ENCODE measurements at places on chromosomes 16 and 17.
A peak's percentile ranks its signal among the peaks of the same experiment; 100 is the strongest.

DNA sequence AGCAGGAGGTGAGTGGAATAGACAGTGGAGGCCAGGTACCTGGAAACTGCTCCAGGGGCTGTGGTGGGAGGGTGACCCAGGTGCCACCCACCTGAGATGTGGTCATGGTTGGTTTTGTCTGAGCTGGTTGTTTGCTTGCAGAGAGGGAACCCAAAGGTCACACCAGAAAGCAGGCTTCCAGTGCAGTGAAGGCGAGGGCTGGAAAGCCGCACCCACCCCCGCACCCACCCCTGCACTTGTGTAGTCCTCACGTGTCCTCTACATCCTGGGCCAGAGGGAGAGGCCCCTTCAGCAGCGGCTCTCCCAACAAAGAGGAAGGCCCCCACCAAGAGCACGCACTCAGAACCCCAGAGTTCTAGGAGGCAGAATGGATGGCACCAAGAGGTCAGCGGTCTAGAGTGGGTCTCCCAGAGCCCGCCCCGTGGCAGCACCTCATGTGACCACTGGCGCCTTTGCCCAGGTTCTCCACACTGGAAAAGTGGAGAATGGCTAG lies 92.6 kb upstream of the CBX4 start:
- no peak for DNase-seq

- DNase-seq = peak; percentile 61
Observed at GRCh38 chr17:41894791-41895331, 23.9 kb downstream of the ACLY start.

DNA sequence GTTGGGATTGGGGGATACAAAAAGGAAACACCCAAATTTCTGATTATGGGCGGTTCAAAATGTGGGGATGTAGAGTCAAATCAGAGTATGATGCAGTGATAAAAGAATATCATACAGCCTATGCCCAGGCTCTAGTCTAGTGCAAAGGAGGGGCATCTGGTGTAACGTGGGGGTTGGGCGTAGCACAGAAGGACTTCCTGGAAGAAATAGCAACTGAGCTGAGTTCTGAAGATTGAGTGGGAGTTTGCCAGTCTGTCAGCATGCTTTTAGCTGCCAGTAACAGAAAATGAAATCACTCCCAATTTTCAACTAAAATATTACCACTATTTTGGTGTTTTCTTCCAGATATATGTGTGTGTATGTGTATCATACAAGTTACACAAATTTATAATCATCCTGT lies 196.9 kb downstream of the SPECC1 start:
- no peak for DNase-seq

DNA sequence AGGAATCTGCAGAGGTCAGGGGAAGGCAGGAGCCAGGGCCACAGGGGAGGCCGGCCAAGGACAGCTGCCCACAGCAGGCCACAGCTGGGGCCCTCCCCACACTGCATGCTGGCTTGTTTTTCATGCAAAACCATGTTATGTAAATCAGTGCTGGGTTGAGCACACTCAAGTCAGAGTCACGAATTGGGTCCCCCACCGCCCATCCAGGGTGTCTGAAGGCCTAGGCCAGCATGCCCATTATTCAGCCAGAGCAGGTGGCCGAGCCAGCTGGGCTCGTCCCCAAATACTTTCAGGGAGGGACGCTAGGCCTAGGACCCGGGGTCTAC lies 51.2 kb upstream of the TOB1 start:
- DNase-seq = no peak

GRCh38 chr17:79087428-79088143 lies 13.0 kb downstream of the ENGASE start:
- no peak for DNase-seq

GRCh38 chr16:57859331-57859730 lies 57.0 kb upstream of the KIFC3 start:
- no peak for DNase-seq

DNA sequence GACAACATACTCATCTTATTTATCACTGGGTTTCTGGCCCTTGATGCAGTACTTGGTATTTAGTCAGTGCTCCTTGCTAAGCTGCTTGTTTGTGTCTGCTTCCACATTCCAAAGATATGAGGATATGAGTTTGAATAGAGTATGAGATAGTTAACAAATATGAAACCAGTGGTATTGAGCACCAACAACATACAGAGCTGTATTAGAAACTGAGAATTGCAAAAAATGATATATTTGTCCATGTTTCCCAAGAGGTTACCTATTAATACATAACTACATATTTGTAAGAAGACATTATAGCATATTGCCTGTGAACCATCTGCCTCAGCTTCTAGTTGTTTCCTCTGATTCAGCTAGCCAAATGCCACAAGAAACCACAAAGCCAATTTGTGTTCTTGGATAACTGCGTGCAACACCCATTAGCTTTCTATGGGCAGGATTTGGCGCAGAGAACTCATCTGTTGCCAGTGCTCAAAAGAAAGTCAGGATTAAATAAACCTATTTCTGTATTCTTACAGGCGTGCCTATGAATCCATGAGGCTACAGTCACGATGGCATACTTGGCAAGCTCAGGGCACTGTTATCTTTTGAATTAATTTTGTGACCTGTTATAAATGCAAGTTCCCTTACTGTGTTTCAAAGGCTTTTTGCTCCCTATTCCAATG lies 194.4 kb downstream of the MAP2K6 start:
- peak; percentile 96 for DNase-seq

GRCh38 chr16:2585651-2586081 lies 47.8 kb downstream of the PDPK1 start:
- DNase-seq = no peak

DNA sequence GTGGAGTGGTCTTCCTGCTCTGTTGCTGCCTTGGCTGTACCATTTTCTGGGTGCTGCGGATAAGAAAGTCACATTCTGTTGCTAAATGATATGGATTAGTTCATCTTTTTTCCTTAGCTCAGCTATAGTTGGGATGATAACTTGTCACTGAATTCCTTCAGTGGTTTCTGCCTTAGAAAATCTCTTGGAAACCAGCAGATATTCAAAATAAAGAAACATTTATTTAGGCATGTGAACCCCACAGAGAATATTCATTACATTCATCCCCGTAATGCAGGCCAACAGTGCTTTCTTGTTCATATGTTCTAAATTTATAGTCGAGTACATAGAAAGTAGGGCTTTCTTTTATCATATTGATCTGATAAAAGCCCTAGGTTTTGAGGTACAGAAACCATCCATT lies 151.3 kb downstream of the CYB561 start:
- no peak for DNase-seq

- DNase-seq = no peak
Observed at GRCh38 chr16:88784074-88784855, 755 bp downstream of the PIEZO1 start.

- DNase-seq = no peak
Observed at GRCh38 chr16:61576476-61576875, 459.8 kb downstream of the CDH8 start.

GRCh38 chr17:37393352-37393751 lies 13.3 kb downstream of the ACACA start:
- no peak for DNase-seq

GRCh38 chr17:31294820-31295488 lies 2.1 kb downstream of the OMG start:
- DNase-seq = no peak

DNA sequence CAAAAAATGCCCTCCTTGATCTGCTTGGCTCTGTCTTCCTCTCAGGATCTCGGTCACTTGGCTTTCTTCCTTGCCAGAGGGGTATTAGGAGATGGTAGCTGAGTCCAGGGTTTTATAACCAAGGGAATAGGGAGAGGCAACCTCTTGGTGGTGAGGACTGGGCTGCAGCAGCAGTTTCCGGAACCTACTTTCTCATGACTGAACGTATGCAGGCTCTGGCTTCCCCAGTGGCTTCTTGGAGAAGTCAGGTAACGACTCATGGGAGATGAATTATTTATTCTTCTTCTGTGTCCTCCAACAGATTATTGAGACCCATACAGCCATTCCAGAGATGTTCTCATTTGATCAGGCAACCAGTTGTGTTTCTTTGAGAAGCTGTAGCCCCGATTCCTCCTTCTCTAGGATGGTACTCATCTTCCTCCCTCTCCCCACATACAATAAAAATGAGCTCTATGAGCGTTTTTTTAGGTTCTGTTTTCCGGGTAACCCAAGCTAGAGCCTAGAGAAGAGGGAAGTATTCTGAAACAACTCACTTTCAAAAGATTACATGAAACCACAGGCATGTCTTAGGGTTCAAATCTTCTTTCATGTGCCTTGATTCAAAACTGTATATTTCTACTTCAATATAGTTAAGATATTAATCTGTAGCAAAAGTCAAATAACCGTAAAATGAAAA lies 22.3 kb upstream of the DHX40 start:
- no peak for DNase-seq

DNA sequence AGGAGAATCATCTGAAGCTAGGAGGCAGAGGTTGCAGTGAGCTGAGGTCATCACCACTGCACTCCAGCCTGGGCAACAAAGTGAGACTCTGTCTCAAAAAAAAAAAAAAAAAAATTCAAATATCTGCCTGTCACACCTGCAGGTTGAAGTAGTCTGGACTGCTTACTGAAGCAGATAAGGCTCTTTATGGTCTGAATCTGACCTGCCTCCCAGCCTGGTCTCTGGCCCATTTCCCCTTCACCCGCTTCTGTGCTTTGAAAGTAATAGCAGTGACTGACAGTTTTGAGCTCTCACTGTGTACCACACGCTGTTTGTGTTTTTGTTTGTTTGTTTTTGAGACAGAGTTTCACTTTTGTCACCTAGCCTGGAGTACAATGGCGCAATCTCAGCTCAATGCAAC lies 5.8 kb downstream of the SEZ6L2 start:
- DNase-seq = no peak

- no peak for DNase-seq
Observed at GRCh38 chr17:59154721-59155438, at the start of gene SKA2. TSS of gene SKA2 (minus strand) at chr17:59155186. CDS start at chr17:59155163, 23 bp downstream.

- DNase-seq = no peak
Observed at GRCh38 chr16:3645504-3646347, 8.8 kb upstream of the DNASE1 start.

- DNase-seq = peak; percentile 75
Observed at GRCh38 chr16:10971560-10971961, 27.2 kb downstream of the CLEC16A start.

DNA sequence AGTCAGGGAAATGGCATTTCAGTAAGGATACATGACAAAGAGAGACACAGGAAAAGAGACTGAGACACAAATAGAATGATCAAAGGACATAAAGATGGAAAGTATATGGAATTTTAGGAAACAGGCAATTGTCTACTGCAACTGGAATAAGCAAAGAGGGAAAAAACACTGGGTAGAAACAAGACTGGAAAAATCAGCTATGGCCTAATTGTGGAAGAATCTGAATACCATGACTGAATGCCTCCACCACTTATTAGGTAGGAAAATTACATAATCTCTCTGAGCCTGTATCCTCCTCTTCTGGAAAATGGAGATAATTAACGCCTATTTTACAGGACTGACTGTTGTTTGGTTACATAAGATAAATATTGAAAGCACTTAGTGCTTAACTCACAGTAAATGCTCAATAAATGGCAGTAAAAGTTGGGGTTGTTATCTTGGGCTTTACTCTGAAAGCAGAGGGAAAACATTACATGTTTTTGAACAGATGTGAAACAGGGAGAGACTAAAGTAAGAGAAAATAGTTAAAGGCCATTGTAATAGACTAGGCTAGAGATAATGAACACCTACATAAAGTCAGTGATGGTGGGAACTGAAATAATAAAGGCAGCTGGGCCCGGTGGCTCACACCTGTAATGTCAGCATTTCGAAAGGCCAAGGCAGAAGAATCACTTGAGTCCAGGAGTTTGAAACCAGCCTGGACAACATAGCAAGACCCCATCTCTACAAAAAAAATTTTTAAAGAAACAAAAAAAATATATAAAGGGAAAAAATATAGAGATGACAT lies 63.5 kb upstream of the C17orf78 start:
- DNase-seq = no peak

DNA sequence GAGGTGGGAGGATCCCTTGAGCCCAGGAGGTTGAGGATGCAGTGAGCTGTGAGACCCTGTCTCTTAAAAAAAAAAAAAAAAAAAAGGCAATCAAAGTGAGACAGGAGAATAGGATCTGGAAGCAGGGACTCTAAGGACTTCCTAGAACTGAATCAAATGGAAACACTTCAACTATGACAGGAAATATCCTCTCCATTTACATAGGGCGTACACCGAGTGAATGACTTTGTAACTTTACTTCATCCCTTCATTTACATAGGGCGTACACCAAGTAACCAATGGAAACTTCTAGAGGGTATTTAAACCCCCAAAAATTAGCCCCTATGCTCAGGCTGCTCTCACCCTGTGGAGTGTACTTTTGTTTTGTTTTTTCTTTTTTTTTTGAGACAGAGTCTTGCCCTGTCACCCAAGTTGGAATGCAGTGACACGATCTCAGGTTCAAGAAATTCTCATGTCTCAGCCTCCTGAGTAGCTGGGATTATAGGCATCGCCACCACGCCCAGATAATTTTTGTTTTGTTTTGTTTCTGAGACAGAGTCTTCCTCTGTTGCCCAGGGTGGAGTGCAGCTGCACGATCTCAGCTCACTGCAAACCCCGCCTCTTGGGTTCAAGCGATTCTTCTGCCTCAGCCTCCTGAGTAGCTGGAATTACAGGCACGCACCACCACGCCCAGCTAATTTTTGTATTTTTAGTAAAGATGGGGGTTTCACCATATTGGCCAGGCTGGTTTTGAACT lies 9.6 kb upstream of the PRPSAP1 start:
- DNase-seq = no peak

GRCh38 chr16:83085660-83086059 lies 458.9 kb downstream of the CDH13 start:
- no peak for DNase-seq

DNA sequence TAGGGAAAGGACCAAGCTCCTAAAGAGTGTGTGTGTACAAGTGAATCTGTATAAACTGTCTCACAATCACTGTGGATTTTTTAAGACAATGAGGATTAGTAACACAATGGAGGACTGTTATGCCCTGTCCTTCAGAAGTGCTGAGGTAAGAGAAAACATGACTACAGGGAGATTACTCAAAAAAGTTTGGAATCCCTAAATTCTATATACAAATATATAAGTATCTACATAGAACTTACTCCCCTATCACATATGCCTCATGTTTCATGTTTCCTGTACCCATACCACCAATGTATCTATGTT lies 81.9 kb downstream of the STH start:
- DNase-seq = no peak

GRCh38 chr16:85062845-85063244 lies 35.2 kb downstream of the KIAA0513 start:
- no peak for DNase-seq

- no peak for DNase-seq
Observed at GRCh38 chr17:59838052-59838916, 54.5 kb downstream of the TUBD1 start.

Data from AG04449 (cell line).